Stimulated activated CD4-positive, alpha-beta T cell treated with anti-CD3 and anti-CD28 coated beads, Interleukin-1b, Interleukin-23, amount 100 ng/mL, for 48 hours (primary cell): ENCODE measurements at places on chromosomes 2 and 18.

DNA sequence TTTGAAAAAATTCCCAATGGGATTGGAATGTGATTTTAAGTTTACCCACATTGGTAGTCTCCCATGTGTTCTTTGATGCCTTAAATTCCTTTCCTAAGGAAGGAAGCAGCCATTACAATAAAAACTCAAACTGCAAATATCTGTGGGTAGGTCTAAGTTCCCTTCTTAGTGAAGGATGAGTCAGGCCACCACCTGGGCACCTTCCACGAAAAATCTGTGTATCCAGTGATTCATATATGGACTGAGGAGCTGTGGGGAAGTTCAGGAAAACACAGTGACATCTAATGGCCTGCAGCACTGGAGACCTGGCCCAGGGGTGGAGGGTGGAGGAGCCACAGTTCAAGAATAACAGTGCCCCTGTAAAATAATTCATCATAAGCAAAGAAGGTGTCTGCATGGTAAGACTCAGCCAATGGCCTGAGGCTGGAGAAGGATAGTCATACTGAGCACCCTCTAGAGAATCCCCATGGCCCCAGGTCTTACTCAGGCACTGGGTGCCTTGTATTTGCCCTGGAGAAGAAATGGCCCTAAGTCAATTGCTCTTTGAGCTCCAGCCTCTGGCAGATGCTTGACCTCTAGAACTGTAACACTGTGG is 248.6 kb downstream of the SP3 start:
- DNase-seq, result no peak

DNA sequence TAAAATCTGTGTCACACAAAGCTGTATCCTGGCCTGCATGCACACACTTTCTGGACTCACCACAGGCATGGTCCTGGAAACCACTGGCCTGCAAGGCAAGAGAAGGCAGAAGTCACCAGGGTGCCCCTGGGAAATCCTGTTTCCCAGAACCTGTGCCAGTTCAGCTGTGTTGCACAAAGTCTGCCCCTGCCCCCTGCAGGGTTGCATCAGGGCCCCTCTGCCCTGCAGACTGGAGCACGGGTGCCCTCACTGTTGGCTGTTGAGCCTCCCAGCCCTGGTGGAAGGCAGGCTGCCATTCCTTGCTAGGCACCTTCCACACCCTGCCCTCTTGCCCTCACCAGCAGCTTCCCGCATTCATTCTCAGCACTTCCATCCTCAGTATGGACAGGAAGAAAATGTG is 18.0 kb upstream of the TUBB6 start:
- DNase-seq, result no peak

GRCh38 chr2:122960759-122961641 is 1064.1 kb upstream of the CNTNAP5 start:
- DNase-seq, result no peak

GRCh38 chr2:136051725-136052048 is 66.3 kb upstream of the DARS1 start:
- DNase-seq, result peak; percentile 14

DNA sequence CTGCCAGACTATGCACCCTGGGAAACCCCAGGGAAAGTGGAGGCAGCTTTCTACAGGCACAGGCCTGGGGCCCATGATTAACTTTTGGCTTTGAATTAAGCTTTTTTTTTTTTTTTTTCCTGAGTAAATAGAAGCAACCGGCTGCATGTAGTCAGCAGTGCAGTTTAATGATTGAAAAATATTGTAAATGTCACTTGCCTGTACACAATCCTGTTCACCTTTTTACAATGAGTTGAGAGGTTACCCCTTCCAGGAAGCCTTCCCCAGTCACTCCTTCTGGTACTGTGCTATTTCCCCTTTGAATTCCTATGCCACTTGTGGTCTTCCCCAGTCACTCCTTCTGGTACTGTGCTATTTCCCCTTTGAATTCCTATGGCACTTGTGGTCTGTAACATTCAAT is 475.6 kb downstream of the TDRD15 start:
- no peak for DNase-seq

DNA sequence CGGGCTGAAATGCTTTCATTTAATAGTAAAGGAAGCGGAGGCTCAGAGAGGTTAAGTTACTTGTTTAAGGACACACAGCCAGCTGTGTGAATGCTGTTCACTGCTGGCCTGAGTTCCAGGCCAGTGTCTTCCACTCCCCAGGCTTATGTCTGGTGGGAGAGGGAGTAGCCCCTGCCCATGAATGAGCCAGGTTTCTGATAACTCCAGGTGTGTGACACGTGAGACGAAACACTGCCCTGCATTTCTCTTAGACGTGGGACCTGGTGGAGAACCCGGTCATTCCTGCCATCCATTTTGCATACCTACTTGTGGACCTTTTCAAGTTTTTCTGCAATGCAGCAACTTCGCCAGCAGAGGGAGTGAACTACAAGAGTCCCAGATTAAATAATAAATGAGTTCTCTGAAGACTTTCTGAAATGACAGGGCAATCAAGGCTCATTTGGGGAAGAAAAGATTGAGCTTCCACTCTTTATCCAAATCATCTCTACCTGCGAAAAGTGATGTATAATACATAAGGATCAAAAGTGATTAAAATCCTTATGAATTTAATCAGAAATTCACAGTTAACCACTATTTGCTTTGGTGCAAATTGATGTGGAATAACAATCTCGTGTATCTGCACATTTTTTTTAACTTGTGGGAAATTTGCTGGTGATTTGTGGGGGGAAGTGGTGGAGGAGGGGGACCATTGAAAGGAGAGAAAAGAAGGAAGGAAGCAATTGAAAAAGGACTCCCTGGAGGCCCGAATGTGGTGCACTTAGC is 79.4 kb upstream of the ASB18 start:
- peak; percentile 46 for DNase-seq

- no peak for DNase-seq
Observed at GRCh38 chr18:8831531-8831930, 126.2 kb downstream of the MTCL1 start.

- no peak for DNase-seq
Observed at GRCh38 chr2:235756491-235756890, 262.6 kb downstream of the AGAP1 start.

GRCh38 chr18:55592572-55592971 is 4.6 kb upstream of the TCF4 start:
- no peak for DNase-seq

- DNase-seq, result no peak
Observed at GRCh38 chr2:15722980-15723379, 131.3 kb downstream of the DDX1 start.

DNA sequence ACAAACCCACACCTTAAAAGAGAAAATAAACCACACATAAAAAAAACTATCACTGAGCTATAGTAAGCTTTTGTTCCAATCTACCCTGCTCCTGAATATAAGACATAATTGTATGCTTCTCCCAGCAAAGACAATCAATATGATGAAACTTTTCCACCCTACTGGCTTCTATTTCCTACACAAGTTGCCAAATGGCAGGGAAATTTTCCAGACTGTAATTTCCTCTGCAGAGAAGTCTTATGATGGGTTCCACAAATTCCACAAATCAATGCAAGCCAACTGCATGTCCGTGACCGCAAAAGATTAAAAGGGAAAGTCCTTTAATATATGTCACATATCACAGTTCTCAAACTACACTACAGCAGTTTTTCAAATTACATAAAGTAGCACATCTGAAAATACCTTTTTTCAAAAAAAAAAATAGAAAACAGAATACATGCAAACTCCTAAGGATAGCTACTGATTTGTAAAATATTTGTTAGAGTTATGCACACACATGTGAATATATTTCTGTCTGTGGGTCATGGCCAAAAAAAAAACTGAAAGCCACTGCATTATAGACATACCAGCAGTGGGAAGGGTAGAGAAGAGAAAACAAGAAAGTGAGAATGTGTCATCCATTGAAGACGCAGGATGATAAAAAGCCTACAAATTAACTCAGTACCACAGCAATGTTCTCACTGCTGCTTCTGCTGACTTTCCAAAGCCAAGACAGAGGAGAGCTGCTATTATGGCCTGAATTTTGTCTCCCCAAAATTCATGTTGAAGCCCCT is 61.4 kb downstream of the RPL31 start:
- DNase-seq, result no peak

GRCh38 chr18:57122936-57123510 is 23.9 kb upstream of the BOD1L2 start:
- no peak for DNase-seq

- DNase-seq, result no peak
Observed at GRCh38 chr2:173414823-173415322, 60.2 kb downstream of the CDCA7 start.

- DNase-seq, result no peak
Observed at GRCh38 chr2:28226558-28226957, 166.1 kb upstream of the FOSL2 start.

- no peak for DNase-seq
Observed at GRCh38 chr2:48347712-48348111, 182.2 kb upstream of the STON1 start.

- no peak for DNase-seq
Observed at GRCh38 chr2:166361351-166362153, 14.2 kb downstream of the SCN9A start.

- DNase-seq, result no peak
Observed at GRCh38 chr2:10981941-10982431, 70.3 kb downstream of the KCNF1 start.

- no peak for DNase-seq
Observed at GRCh38 chr2:181164699-181165098, 184.3 kb downstream of the UBE2E3 start.

GRCh38 chr2:189276277-189276676 is 96.7 kb upstream of the COL5A2 start:
- DNase-seq, result no peak

GRCh38 chr2:10868465-10869314 is 43.0 kb upstream of the KCNF1 start:
- DNase-seq, result no peak
